ENCODE measurements at places on chromosomes 5 and 9.

- DNase-seq, result peak; percentile 51
Observed at GRCh38 chr9:75615284-75615683, 275.2 kb upstream of the PCSK5 start.

DNA sequence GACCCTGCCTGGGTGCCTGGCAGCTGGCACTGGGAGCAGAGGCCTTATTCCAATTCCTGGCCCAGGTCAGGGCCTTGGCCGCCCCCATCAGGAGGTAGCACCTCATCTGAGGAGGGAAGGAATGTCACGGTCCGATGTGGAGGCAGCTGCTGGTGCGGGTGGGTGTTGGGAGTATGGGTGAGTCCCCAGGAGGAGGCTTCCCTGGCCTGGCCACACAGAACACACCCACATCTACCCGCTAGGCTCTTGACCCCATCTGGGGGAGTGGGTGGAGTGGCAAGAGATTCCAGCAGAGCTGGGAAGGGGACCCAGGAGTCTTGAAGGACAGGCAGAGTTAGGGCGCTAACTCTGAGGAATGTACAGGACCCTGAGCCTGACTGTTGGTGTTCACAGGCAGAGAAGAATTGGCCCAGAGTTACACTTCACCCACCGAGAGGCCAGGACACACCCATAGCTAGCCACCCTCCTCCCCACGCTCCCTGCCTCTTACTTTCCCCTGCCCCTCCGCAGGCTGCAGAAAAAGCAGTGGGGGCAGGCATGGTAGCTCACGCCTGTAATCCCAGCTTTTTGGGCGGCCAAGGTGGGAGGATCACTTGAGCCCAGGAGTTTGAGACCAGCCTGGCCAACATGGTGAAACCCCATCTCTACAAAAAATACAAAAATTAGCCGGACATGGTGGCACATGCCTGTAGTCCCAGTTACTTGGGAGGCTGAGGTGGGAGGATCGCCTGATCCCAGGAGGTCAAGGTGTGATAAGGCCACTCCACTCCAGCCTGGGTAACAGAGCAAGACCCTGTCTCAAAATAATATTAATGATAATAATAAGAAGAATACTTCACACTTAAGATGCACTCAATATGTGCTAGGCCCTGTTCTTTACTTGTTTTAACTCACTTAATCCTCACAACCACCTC, 6.0 kb downstream of the OLFML2A start:
- no peak for DNase-seq

DNA sequence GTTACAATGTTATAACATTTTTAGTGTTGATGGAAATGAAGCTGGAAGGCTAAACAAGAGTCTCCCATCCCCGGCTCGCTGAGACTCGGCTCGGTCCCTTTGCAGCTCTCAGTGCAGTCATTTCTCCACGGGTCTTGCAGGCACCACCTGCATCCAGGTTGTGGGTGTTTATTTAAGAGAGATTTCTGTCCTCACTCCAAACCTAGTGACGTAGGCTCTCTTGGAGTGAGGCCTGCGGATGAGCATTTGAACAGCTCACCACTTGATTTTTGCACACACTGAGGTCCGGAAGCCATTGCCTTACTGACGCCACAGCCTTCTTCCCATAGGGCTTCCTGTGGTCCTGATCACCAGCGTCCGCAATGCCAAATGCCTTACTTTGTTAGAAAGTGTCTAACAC, 197.7 kb upstream of the OTULINL start:
- no peak for DNase-seq

DNA sequence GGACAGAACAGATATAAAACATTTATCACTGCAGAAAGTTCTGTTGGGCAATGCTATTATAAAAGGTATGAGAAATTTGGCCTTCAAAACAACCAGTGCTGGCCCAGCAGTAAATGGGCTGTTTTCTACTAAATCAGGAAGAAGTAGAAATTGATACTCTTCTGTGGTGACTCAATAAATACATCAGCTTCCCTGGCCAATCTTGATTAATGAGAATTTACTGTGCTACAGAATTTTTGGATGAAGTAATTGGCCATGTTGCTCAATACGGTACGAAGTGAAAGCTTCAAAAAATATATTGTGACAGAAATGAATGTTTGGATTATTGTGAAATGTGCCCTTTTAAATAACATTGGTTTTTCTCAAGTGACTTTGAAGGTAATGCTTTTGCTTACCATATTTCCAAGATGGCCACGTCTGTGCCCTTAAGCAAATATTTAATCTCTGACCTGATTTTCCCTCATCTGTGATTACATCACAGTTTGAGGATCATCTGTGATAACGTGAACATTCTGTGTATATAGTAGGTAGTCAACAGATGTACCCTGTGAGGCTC, 4.2 kb downstream of the DNAJA1 start:
- DNase-seq, result no peak

DNA sequence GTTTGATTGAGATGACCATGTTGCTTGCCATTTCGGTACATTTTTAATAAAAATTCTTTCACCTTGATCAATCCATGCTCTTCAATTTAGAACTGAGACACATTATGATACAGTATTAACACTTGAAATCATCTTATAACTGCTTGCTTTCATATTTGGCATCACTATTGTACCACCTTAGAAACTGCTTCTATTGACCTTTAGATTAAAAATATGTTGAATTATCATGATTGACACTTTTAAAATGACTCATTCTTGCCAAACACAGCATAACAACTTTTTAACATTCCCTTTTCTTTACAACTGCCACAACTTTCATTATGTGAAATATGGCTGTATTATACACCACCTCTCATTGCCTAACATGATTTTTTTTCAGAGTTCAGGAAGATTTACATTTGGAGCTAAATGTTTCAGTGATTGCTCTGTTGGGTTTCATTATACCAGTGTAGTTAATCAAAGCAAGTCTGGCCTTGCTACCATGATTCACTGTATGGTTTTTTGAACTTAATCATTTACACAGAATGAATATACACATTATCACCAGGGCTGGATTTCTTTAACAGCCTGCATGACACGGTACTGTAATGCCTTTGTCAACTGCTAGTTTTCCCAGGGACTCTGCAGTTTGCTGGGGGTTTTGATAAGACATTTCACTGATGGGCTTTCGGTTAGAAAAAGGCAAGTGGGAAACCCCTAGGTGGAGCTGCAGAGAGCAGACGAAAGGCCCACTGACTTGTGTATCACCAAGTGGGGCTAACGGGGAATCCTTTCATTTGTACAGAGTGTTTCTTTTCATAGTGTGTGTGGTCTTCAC, 93.6 kb upstream of the TLE4 start:
- peak; percentile 82 for DNase-seq

GRCh38 chr5:72063219-72063819, 44.0 kb upstream of the MAP1B start:
- peak; percentile 79 for DNase-seq

- no peak for DNase-seq
Observed at GRCh38 chr5:127514816-127515215, 2.6 kb upstream of the PRRC1 start.

- no peak for DNase-seq
Observed at GRCh38 chr9:124122321-124122720, 110.8 kb downstream of the LHX2 start.

- DNase-seq, result no peak
Observed at GRCh38 chr5:151717416-151717815, 30.7 kb upstream of the SPARC start.

DNA sequence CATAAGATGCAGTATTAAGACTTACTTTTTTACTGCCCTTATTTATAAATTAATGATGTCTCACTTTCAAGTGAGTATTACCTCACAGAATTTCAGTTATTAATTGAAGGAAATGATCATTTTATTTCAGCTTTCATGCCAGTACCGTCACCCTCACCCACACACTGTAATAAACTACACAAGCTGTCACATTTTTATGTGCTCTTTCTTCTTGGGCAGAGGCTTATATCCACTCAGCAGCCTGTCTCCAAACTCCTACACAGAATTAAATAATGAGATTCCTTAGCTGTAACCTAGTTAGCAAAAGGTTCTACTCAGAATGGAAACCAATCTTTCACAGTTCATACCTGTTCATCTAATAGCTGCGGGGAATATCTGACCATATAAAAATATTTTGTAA, 1915.8 kb upstream of the CDH6 start:
- DNase-seq, result no peak

All from GM23338 (cell line).